ENCODE measurements at places on chromosomes 12 and 14.

DNA sequence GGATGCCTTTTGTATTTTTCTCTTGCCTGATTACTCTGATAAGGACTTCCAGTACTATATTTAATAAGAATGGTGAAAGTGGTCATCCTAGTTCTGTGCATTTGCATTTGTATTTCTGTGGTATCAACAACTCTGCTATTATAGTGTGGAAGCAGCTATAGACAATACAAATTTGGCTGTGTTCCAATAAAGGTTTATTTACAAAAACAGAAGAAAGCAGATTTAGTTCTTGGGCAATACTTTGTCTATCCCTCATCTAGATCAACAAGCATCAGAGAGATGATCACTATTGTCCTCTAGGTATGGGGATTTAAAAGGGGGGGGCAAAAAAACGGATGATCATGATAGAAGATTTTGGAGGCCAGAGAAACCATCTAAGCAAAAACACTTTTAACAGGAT, 19.1 kb upstream of the BTG1 start:
- DNase-seq = no peak

DNA sequence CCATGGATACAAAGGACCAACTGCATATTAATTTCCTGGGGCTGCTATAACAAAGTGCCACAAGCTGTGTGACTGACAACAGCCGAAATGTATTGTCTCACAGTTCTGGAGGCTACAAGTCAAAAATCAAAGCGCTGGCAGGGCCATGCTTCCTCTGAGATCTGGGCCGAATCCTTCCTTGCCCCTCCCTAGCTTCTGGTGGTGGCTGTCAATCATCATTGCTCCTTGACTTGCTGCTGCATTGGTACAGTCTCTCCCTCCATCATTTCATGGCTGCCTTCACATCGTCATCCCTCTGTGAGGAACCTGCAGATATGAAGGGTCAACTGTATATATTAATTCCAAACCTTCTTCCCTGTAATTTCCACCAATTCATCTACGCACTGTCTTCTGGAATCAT, 118.3 kb downstream of the EXOC5 start:
- no peak for DNase-seq

GRCh38 chr12:16610743-16611142, 4.8 kb upstream of the LMO3 start:
- DNase-seq = no peak

DNA sequence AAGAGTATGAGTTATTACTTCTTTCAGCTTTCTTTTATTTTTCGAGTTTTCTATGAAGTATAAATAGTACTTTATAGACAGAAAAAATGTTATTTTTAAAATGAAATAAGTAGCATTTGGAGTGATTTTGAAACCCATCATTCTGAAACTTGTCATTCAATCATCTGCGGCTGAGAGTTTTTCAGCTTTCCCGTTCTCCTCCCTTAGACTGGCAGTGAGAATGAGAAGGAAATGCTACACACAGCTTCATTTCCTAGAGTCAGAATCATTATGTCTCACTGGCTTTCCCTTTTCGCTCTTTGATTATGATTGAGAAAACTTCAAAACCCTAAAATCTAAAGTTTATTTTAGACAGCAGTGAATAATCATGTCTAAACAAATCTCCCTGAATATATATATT, 33.7 kb upstream of the GNPNAT1 start:
- no peak for DNase-seq

- no peak for DNase-seq
Measured at GRCh38 chr12:90323217-90323616, 614.6 kb upstream of the ATP2B1 start.

DNA sequence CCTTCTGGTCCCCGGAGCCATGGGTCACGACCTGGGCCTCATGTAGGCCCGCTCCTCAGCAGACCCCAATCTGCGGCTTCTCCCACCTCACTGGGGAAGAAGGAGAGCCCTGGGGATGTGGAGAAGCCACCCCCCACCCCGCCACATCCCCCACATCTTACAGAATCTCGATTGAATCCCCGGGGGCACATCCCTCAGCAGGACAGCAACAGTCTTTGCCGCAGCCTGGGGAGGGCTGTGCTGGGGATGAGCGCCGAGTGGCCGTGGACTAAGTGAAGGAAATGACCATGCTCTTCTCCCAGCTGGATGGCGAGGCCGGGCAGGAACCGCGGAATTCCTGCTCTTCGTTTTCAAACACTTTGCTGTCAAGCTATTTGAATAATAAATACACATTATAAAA, 169.0 kb upstream of the RTL1 start:
- peak; percentile 21 for DNase-seq

- no peak for DNase-seq
Measured at GRCh38 chr12:89448951-89449371, 75.6 kb downstream of the GALNT4 start.

DNA sequence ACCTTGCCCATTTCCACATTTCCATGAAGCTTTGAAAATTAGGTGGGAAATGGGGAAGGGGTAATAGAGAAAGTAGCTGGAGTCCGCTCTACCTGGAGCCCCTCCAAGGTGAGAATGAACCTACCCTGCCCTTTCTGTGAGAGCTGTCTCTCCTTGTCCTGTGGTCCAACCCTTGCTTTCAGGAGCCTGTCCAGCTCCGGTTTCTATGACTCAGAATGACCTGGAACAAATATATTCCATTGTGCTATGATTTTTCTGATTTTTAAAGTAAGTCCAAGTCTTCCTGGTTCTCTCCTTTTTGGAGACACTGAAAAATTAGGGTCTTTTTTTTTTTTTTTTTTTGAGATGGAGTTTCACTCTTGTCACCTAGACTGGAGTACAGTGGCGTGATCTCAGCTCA, 89.1 kb upstream of the VASH1 start:
- DNase-seq = no peak

- no peak for DNase-seq
Measured at GRCh38 chr12:65546528-65546927, 268.0 kb downstream of the MSRB3 start.

DNA sequence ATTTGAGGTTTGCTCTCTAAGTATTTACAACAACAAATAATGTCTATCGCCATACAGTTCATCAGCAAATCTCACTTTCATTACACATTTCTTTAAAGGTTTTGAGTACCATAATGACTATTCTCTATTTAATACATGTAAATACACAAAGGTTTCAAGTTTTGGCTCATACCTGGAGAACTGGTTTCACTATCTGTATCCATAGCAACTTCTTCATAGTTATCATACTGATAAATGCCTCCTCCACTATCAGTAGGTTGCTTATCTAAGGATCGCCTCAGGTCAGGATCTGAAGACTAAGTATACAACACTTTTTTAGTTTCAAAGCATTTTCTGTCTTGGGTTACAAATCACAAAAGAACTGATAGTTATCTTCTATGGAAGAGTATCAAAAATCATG, 21.4 kb downstream of the ZFC3H1 start:
- DNase-seq = no peak

GRCh38 chr12:101570047-101570446, 24.7 kb upstream of the MYBPC1 start:
- peak; percentile 75 for DNase-seq

GRCh38 chr12:39919790-39920189, 186.1 kb downstream of the SLC2A13 start:
- no peak for DNase-seq

DNA sequence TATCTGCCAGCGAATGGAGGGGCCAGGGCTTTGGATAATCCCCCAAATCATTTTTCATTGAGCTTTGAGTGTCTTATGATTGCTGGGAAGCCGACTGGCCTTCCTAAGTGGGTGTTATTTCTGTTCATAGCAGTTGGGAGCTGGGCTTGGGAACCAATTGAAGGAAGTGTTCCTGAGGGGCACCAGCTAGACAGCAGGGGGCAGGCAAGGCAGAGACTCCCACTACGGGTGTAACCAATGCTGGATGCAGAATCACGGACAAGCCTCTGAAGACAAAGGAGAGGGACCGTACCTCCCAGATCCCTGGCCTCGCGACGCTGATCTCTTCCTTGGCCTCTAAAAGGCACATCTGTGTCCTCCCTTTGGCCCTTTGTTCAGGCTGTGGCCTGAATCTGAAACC, 149.0 kb upstream of the PRMT8 start:
- peak; percentile 85 for DNase-seq
